ENCODE measurements at places on chromosomes 2 and 18.

DNA sequence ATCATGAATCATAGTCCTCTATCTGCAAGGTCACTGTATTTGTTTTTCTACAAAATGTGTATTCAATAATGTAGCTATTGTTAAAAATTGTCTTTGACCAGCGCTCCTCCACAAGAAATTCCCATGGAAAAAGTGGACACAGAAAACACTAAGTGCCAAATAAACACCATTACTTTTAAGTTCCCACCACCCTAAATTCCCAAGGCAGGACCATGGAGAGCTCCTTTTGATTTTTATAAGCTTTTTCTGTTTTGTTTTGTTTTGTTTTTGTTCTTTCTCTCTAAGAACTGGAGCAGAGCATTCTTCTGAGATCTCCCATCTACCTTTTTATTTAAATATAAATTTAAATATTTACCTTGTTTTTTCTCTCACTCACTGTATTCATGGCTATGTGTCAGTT lies 44.5 kb downstream of the LRATD1 start:
- no peak for DNase-seq

DNA sequence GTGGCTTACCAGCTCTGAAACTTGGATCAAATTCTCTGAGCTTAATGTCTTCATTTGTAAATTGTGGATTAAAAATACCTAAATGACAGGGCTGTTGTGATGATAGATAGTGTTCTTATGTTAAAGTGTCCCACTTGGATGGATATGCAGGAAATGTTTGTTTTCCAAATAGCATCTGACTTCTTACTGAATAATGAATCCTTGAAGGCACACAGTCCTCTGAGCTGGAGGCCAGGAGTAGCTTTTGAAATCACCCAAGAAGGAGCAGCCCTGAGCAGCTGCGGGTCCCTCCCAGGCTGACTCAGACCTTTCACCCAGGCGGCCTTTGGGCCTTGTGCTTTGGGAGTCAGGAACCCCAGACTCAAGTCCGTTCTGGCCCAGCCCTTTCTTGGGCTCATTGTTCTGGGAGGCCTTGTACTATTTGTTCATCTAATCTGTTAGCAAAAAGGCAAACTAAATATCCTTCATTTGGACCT lies 173.0 kb upstream of the GATA6 start:
- DNase-seq, result no peak

GRCh38 chr18:65725251-65726050 lies 25.4 kb upstream of the CDH7 start:
- no peak for DNase-seq

DNA sequence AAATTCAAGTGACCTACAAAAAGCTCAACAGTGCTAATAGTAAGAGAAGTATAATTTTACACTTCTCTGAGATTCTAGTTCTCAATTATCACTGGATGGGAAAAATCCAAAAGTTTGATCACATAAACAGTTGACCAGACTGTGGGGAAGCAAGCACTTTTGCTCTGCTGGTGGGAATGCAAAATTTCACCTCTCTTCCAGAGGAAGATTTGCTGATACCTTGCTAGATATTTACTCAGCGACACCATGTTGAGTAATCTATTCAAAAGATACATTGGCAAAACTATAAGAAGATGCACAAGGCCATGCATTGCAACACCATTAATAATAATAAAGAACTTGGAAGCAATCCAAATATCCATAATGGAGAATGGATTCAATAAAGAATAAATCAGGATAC lies 204.4 kb downstream of the MREG start:
- no peak for DNase-seq

- no peak for DNase-seq
These were observed 97.9 kb upstream of the ATL2 start for GRCh38 chr2:38474715-38475566.

DNA sequence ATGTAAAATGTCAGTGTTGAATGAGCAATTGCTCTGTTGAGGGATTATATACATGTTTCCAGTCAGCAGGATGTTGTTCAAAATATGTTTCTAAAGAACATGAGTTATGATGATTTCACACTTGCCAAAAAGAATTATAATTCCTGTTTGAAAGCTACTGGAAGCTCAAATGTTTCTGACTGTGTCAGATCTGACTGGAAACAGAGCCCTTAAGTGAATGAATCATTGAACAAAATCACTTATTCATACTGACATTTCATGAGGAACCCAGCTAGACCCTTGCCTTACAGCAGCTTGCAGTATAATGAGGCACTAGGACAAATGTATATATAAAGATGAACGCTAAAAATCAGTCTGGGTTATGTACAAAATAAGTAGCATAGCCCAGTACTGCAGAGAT lies 35.4 kb upstream of the ITGAV start:
- no peak for DNase-seq

GRCh38 chr2:105714141-105714540 lies 30.6 kb upstream of the NCK2 start:
- no peak for DNase-seq

DNA sequence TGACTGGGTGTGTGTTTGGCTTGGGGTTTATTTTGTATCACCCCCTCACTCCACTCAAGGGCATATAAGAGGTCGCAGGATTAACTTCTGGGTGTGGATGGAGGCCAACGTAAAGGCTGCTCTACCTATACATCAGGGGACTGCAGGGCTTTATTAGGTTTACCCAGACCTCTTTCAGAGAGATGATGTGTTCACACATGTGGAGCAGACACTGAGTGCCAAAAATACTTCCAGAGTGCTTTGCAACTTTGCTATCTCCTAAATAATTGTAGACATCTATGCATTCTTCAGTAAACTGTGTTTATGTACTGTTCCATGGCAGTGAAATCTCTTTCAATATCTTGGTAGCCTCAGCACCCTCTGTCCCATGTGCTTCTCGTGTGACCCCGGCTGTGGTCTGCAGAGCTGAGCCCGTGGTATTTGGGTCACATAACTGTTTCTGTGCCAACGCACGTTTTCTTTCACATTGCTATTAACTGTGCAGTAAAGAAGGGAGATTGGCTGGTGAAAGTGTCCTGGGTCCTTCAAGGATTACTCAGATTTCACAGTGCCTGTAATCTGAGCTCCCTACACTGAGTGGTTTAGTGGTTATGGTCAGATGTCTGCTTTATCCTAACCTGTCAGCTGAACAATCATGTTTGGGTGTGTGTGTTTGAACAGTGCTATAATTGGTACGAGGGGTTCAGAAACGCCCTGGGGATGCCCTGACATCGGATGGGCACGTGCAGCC lies 208.1 kb downstream of the VAPA start:
- peak; percentile 96 for DNase-seq

DNA sequence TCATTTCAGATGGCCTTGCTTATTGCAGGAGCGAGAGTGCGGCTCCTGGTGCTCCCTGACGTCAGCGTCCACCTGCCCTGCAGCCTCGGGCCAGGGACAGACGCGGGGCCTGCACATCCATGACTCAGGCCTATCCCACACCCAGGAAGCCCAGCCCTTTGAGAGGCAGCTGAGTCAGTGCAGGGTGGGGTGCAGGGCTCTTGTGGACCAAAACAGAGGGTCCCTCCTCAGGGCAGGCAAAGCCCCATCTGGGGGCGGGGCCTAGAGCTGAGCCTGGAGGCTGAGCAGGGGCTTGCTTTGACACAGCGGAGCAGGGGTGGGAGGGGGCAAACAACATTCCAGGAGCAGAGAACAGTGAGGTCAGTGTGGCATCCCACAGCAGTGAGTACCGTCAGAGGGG lies 7.7 kb upstream of the ARHGEF4 start:
- DNase-seq, result no peak

GRCh38 chr18:68842951-68843350 lies 45.1 kb downstream of the CCDC102B start:
- no peak for DNase-seq
